ENCODE measurements at places on chromosomes 11 and 22. TPM values are rescaled to one million over a fixed set of nuclear protein-coding genes. Genes with fewer than 3 reads are reported as not detected.

The ZC3H7B gene
- 89.4 TPM for total RNA-seq

The CDC42EP2 gene
- 20.3 TPM for total RNA-seq

The F2 gene
- not detected for total RNA-seq

The SULT4A1 gene
- not detected for total RNA-seq

The UPK2 gene
- total RNA-seq = 0.11 TPM

The SOX6 gene
- total RNA-seq = 6.6 TPM

The OTOG gene
- total RNA-seq = not detected

The CASP4 gene
- total RNA-seq = 76.0 TPM

The PANX2 gene
- total RNA-seq = 1.0 TPM

The TRMT112 gene
- 386 TPM for total RNA-seq

The RFPL3 gene
- not detected for total RNA-seq

The MDK gene
- 23.4 TPM for total RNA-seq
